Breast epithelium (tissue), 4 donors: ENCODE measurements at places on chromosomes 4 and X. TPM values are rescaled to one million over a fixed set of nuclear protein-coding genes. Genes with fewer than 3 reads are reported as not detected.

DNA sequence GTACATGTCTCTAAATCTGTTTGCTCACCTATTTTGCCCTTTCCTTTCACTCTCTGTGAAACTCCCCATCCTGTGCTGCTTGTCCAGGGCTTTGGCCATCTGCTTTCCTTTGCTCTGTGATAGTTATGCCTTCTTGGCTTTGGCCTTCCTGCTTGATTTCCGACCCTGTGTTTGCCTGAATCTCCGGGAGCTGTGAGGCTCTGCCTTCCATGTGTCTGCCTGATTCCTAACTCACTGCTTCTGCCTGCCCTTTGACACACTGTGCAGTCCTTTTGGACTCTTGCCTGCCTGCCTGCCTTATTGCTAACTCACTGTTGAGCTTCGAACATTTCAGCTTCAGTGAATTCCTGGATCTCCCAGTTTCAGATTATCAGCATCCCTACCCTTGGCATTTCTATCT is 143.1 kb downstream of the C4orf33 start:
- no peak for DNase-seq

DNA sequence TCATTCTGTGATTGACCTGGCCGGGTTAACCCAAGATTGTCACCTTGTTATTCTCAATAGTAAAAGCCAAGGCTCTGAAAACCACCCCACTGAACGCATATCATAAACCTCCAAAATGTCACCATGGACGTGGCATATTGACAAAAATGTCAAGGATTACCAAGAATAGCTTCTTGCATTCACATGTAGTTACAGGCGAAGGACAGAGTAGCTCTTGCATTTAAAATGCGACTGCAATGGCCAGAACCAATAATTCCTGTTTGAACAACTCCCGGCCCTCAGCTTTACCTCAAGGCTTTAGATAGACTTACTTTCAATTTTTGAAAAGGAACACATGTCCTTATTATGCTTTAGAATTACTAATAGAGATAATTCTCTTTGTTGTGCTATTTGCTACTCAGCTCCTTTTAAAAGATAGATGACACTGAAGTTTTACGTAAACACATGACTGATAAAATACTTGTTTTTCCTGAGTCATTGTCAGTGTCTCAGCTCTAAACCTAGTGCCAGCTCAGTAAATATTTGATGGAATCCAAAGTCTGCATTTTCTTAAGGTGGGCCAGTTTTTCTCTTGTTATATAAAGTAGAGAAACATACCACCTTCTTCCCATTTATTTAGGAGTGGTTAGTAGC is 66.3 kb downstream of the CLDN34 start:
- DNase-seq, result no peak

GRCh38 chrX:357693-358471 is 28.8 kb downstream of the PPP2R3B start:
- DNase-seq, result no peak

- DNase-seq, result no peak
Measured at GRCh38 chr4:157803845-157804521, 368.8 kb downstream of the GASK1B start.

DNA sequence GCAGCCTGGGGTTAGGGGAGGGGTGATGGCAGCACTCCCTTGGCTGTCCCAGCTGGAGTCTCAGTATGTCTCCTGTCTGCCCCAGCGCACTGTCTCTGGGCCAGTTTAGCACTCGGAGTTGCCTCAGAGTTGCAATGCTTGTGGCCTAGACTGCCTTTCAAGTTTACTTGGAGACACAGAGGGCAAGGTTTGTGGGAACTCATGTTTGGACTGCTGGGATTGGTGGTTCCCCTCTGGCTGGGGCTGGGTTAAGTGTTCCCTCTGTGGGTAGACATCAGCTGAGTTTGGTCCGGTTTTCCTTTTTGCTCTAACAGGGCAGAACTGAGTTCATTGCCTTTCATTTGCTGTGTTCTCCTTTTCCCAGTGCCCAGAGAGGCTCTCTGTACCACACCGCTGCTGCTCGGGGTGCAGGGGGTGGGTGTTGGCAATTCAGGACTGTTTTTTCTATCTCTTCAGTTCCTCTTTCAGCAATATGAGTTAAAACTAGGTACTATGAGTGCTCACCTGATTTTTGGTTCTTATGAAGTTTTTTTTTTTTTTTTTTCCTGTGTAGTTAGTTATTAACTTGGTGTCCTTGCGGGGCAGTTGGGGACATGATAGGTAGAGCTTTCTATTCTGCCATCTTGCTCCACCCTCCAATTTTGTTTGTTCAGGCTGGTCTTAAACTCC is 17.2 kb downstream of the RAB33B start:
- DNase-seq, result no peak

- DNase-seq, result no peak
Measured at GRCh38 chr4:75494563-75494962, 19.6 kb downstream of the RCHY1 start.

IL3RA gene
- 7.5 TPM for total RNA-seq
